MG63 (cell line): ENCODE measurements at places on chromosomes 12 and 14.

- DNase-seq: no peak
Observed at GRCh38 chr12:69610126-69610525, 581 bp downstream of the LRRC10 start.

- DNase-seq: peak; percentile 30
Observed at GRCh38 chr12:48000878-48001504, 3.3 kb downstream of the COL2A1 start.

- DNase-seq: no peak
Observed at GRCh38 chr12:26711569-26711968, 121.4 kb downstream of the ITPR2 start.

GRCh38 chr14:58718226-58719205 lies 80.8 kb downstream of the DACT1 start:
- DNase-seq: no peak

DNA sequence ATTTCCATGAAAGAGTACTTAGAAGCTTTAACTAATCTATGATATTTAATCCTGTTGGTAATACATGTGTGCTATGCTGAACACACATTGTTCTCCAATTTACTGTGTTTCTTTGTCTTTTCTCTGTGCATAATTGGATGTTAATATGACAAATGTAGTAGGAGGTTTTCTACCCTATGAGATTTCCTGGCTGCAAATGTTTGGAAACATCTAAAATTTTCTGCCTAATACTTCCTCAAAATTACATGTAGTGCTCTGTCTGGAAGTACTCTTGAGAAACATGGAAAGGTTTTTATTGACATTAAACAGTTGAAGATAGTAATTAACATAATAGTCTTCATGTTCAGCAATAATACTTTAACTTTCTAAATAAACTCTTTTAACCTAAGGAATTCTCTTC lies 213.0 kb downstream of the KITLG start:
- no peak for DNase-seq

DNA sequence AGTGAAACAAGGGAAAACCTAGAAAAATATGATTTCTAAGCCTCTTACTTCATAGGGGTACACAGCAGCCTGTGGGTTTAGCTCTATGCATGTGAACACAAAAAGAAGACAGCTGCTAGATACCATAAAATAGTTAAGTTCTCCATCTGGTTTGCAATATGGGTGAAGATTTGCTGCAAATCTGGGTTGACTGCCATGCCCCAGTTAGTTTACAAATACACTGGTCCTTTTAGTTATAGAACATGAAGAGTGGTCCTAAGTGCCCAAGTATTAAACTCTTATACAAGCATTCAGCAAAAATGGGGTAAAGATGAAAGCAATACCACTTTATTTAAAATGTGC lies 176.1 kb downstream of the AEBP2 start:
- no peak for DNase-seq

- peak; percentile 47 for DNase-seq
Observed at GRCh38 chr12:45730348-45731189, 1.1 kb downstream of the ARID2 start.

DNA sequence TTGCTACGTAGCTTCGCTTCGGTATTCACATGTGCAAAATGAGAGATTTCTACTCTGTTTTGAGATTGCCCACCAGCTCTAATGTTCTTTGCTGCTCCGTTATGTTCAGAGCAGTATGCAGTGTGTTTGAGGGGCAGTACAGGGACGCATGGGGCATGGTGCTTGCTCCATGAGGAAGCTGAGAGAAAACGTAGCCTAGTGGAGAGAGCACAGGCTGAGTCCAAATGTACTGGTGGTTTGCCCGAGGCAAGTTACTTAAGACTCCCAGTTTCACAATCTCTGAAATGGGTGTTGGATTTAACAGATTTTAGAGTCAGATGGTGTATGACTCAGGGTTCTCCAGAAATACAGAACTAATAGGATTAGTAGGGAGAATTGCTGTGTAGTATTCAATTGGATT lies 310.5 kb downstream of the ETNK1 start:
- peak; percentile 23 for DNase-seq
